ENCODE measurements at places on chromosomes 5 and 9.
A peak's percentile ranks its signal among the peaks of the same experiment; 100 is the strongest.

DNA sequence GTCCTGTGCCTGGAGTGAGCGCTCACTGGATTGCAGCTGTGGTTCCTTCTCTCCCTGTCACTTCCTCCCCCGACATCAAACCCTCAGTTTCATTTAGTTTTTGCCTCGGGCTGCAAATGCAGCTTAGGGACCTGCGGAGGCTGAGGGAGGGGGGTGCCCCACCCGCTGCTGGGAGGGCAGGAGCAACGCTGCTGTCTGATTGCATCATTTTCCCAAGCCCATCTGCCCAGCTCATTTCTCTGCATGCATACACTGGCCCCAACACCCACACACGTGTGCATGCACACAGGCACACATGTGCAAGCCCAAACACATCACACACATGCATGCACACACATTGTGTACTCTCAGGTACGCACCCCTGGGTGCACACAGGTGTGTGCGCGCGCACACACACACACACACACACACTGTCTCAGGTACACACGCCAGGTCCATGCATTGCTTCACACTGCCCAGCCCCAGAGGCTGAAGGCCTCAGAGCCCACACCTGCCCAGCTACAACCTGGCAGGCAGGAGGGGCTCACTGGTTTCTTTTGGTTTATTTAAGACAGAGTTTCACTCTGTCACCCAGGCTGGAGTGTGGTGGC, 3.4 kb downstream of the ASS1 start:
- DNase-seq = no peak

DNA sequence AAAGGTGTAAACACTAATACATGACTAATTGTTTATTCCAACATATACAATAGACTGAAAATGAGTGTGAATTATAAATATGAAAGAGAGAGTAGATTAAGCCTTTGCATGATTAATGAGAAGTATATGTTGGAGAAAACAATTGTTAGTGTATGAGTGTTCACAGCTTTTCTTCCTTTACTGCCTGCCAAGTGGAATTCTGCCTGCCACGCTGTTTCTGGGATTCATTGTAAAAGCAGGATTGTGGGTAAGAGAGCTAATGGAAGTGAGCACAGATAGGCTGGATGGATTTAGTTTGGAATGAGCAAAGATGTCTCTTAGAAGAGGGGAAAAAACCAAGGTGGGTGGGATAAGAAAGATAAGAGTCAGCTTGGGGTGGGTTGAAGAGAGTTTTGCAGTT, 129.6 kb upstream of the NMUR2 start:
- no peak for DNase-seq

- no peak for DNase-seq
Observed at GRCh38 chr9:123761905-123762605, 167.9 kb downstream of the DENND1A start.

GRCh38 chr9:108543251-108543778, 312.5 kb downstream of the ACTL7B start:
- DNase-seq = no peak

- no peak for DNase-seq
Observed at GRCh38 chr5:27969157-27969556, 930.8 kb upstream of the CDH9 start.

DNA sequence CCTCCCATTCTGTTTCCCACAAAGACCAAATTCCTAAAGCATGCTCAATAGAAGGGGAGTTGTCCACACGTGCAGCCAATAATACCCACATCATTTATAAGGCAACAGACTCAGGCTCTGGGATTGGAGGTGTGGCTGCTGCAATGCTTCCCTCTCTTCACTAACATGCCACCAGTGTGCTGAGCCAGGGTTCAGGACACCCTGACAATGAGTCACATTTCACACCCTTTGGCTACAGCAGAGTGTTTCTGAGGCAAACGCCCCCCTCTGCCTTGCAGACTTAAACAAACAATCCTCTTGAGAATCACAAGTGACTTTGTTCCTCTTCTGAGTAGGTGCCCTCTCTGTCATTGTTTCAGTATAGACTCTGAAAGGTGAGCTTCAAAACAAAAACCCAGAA, 189.3 kb upstream of the TLE4 start:
- no peak for DNase-seq

DNA sequence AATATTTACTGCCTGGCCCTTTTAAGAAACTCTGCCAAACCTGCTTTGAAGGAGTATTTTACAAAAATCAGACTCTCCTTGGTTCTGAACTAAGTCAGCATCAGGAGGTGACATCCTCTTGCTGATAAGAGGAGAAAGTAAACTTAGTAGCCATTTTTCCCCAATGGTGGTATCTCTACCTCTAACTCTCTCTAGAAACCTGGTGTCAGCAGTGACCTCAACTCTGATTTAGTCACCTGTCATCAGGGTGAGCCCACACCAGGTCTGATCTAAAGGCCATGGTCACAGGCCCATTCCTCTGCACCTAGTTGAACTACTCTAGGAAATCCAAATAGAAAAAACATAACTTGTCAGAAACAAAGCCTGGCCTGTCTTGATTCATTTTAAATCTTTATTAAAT, 4.2 kb downstream of the CARNMT1 start:
- DNase-seq = no peak

- no peak for DNase-seq
Observed at GRCh38 chr5:15612915-15613635, 113.1 kb downstream of the FBXL7 start.

DNA sequence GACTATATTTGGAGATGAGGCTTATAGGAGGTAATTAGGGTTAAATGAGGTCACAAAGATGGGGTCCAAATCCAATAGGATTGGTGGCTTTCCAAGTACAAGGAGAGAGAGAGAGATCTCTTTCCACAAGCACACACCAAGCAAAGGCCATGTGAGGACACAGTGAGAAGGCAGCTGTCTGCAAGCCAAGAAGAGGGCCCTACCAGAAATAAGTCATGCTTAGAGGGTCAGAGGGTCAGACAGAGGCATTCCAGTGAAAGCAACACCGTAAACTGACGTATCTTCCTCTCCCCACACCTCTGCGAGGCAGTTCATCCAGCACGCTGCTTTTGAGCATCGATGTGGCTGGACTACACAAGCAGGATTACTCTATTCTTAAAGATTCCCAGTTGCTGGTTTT, 87.9 kb downstream of the SLC1A3 start:
- no peak for DNase-seq

DNA sequence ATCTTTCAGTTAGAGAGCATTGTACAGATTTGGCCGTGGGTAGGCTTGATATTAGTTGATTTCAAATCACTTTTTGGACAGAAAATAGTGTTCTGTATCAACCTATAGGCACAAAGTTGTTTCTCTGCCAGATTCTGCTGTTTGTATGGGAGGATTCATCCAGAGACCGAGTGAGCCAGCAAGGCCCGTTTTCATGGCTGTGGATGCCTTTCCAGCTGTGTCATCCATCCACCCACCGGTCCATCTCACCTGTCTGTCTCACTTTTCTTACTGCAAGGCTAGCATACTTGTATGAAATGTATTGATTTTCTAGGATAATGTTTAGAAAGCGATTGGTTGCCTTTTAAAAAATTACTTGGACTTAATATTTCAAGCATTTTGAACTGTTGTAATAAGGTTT, 34.4 kb downstream of the ICE1 start:
- no peak for DNase-seq

GRCh38 chr5:158589939-158590338, 509.8 kb downstream of the EBF1 start:
- no peak for DNase-seq

- DNase-seq = no peak
Observed at GRCh38 chr5:174606646-174607045, 117.7 kb upstream of the MSX2 start.

- peak; percentile 17 for DNase-seq
Observed at GRCh38 chr5:171580502-171581265, 161.2 kb downstream of the FGF18 start.

DNA sequence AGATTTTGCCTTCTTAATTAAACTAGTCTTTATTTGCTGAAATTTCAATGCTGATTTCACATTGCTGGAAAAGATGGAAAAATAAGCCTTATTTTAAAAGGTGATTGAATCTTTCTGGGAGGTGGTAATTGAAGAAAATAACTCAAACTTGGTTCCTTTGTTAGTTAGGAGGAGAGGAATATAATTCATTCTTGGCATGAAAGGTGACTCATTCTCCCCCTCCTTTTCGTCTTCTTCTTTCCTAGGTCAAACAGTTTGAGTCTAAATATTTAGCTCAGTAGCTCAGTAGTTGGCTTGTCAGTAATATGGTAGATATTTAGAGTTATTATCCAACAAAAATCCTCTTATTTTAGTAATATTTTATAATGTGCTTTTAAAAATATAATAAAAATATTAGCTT, 353.9 kb upstream of the MEF2C start:
- DNase-seq = no peak

DNA sequence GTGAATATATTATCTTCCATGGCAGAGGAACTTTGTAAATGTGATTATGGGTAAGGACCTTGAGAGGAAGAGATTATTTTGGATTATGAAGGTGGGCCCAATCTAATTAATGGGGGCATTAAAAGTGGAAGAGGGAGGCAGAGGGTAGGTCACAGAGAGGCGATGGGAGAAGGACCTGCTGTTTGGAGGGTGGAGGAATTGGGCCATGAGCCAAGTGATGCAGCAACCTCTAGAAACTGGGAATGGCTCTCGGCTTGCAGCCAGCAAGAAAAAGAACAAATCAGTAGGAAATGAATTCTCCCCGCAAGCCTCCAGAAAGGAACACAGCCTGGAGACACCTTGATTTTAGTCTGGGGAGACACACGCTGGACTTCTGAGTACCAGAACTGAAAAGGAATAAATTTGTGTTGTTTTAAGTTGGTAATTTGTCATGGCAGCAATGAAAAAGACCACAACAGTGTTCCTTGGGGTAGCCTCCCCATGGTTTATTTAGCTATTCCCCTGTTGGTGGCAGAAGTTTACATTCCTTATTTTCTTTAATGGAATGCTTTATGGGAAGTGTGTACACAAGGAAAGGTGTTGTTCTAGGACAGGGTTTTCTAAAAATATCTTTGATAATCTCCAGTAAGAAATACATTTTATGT, 103.6 kb downstream of the HSPA4 start:
- DNase-seq = no peak

- no peak for DNase-seq
Observed at GRCh38 chr9:129327552-129328328, 149.7 kb upstream of the IER5L start.

- DNase-seq = no peak
Observed at GRCh38 chr5:107867266-107867665, 196.5 kb upstream of the EFNA5 start.
